ENCODE measurements at places on chromosomes 1 and 21.
A peak's percentile ranks its signal among the peaks of the same experiment; 100 is the strongest.

DNA sequence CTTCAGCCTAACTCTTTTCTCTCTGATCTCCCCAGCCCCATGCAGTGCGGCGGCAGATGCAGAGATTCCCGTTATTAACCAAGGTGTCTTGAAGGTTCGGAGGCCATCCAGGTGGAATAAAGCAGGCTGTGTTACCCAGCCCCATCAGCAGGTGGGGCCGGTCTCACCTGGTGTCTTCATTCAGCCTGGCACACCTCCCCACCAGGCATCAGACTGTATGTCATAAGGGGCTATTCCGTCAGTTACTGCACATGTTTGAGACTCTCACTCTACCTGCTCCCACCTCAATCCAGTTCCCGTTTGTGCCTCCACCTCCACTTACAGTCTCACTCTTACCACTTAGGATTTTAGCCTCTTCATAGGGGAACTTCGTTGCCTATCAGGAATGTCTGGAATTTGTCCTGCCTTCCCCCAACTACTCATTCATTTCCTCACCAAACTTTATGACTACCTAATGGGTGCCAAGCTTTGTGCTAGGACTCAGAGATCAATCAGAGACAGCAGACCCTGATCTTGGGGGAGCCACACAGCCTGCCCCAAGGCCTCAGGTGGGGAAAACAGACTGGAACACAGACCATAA is 170.2 kb downstream of the PLPP3 start:
- H3K4me3 ChIP-seq: no peak overlapping the region
- no peaks in the 10 kb centered on the region for H3K36me3 ChIP-seq
- no peak overlapping the region for H3K27ac ChIP-seq
- no peaks in the 10 kb centered on the region for H3K27me3 ChIP-seq
- peaks cover 3% of the 10 kb centered on the region for H3K4me1 ChIP-seq
- no peak for DNase-seq

- no peak overlapping the region for H3K27ac ChIP-seq
- no peak overlapping the region for H3K4me3 ChIP-seq
- H3K36me3 ChIP-seq: no peaks in the 10 kb centered on the region
- DNase-seq: no peak
These were observed 71.2 kb upstream of the HMGB4 start for GRCh38 chr1:33792651-33793050.

DNA sequence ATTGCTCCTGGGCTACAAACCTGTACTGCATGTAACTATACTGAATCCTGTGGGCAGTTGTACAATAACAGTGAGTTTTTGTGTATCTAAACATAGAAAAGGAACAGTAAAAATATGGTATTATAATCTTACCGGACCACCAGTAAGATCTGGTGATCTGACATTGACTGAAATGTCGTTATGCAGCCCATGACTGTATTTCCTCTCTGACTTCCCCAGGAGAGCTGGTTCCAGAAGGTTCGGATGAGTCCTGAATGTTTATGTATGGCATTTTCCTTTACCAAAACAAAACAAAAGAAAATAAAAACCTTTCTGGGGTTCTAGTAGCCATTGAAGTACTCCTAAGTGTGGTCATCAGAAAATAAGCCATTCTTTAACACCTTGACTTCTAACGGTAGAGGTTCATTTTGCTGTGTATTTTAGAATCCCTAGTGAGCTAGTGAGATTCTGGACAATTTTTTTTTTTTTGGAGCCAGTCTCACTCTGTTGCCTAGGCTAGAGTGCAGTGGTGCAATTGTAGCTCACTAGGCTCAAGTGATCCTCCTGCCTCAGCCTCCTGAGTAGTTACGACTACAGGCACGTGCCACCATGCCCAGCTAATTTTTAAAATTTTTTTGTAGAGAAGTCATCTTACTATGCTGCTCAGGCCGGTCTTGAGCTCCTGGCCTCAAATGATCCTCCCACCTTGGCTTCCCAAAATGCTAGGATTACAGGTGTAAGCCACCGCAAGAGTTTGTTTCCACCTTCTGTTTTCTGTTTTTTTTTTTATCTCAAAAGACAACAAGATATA is 27.7 kb downstream of the UBE4B start:
- H3K27me3 ChIP-seq: no peaks in the 10 kb centered on the region
- H3K4me1 ChIP-seq: peaks cover 16% of the 10 kb centered on the region
- DNase-seq: no peak
- no peak overlapping the region for H3K27ac ChIP-seq
- H3K4me3 ChIP-seq: no peak overlapping the region

DNA sequence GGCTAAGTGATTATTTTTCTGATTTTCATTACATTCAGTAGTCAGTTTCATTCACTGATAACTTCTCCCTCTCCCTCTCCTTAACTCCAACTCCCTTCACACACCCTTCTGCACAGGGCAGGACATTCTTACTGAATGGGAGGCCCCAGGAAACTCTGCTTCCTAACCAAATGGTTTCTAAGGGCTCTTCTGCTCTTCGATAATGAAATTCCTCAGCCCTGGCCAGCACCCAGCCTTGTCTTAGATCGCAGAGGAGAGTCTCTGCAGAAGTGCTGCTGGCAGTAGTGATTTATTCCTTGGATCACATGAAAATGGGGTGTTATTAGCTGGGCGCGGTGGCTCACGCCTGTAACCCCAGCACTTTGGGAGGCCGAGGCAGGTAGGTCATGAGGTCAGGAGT is 16.4 kb downstream of the PLEKHM2 start:
- peaks cover 20% of the 10 kb centered on the region for H3K4me1 ChIP-seq
- peak; percentile 69 for DNase-seq
- no peak overlapping the region for H3K4me3 ChIP-seq

GRCh38 chr1:168583571-168583970 is 7.2 kb downstream of the XCL1 start:
- no peaks in the 10 kb centered on the region for H3K27me3 ChIP-seq
- no peaks in the 10 kb centered on the region for H3K36me3 ChIP-seq
- no peak for DNase-seq
- no peak overlapping the region for H3K4me3 ChIP-seq
- H3K27ac ChIP-seq: no peak overlapping the region
- no peaks in the 10 kb centered on the region for H3K4me1 ChIP-seq

DNA sequence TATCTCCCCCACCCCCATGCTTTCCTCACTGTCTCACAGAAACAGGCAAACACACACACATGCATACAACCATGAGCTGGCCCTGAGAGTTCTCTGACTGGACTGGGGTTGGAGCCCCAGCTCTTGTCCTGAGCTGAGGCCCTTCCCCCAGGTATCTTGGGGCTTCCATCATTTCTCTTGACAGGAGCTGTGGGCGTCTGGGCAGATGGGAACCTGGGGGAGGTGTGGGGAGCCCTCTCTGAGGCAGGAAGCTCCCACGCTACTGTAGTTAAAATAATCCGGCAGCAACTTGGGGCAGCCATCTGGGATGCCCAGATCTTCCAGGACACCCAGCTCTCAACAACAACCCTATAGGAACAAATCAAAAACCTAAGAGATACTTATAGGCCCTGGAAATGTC is 2.7 kb upstream of the KIF21B start:
- no peak overlapping the region for H3K27ac ChIP-seq
- no peaks in the 10 kb centered on the region for H3K27me3 ChIP-seq
- H3K36me3 ChIP-seq: no peaks in the 10 kb centered on the region
- H3K4me3 ChIP-seq: no peak overlapping the region
- DNase-seq: no peak
- H3K4me1 ChIP-seq: peaks cover 81% of the 10 kb centered on the region

DNA sequence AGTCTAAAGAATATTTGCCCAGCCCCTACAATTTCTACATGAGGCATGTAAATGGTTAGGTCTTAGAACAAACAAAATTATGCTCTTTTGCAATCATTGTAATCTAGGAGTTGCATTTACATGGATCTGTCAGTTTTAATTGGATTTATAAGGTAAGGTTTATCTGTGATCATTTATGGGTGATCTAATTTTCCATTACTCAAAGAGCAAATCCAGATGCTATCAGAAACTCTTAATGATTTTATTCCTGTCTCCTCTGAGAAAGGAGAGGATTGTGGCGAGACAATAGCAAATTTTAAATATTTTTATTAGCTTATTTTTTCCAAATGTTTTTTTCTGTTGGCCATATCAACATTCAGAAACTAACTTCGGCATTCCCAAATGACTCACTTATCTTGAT is 14.2 kb upstream of the NEGR1 start:
- H3K4me3 ChIP-seq: no peak overlapping the region
- H3K36me3 ChIP-seq: no peaks in the 10 kb centered on the region
- H3K4me1 ChIP-seq: no peaks in the 10 kb centered on the region
- no peak for DNase-seq
- H3K27ac ChIP-seq: no peak overlapping the region
- H3K27me3 ChIP-seq: no peaks in the 10 kb centered on the region

DNA sequence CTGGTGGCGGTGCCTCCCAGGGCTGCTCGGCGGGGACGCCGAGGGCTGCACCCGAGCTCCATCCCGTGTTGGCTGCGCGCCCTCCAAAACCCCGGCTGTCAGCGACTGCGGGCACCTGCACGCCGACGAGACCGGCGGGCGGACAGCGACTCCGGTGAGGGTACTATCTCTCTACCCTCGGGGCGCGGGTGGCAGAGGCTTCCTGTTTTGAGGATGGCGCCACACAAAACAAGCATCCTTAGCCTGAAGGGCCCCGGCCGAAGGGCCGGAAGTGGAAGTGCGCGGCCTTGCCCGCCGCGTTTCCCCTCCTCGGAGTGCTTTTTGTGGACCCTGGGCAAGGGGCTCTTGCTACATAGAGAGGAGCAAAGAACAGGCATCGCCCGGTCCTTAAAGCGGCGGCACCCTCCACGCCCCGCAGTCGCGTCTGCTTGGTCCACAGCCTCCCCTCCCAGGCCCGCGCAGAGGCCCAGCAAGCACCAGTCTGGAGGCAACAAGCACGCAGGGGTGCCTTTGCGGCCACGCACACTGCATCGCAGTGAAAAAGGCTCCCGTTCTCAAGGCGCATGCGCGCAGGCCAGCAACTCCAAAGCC is 561 bp upstream of the COQ8A start:
- peak overlapping the region; percentile 75 for H3K4me3 ChIP-seq
- peak overlapping the region; percentile 97 for H3K27ac ChIP-seq
- no peaks in the 10 kb centered on the region for H3K27me3 ChIP-seq
- no peak for DNase-seq

DNA sequence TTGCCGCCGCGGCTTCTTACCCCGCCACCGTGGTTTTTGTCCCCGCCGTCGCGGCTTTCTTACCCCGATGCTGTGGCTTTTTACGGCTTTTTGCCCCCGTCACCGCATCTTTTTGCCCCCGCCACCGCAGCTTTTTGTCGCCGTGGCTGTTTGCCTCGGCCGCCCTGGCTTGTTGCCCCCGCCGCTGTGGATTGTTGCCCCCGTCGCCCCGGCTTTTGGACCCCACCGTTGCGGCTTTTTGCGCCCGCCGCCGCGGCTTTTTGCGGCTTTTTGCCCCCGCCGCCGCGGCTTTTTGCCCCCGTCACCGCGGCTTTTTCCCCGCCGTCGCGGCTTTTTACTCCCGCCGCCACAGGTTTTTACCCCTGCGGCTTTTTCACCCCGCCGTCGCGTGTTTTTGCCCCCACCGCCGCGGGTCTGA is 3934.3 kb downstream of the SRGAP2C start:
- H3K4me3 ChIP-seq: no peak overlapping the region
- H3K36me3 ChIP-seq: no peaks in the 10 kb centered on the region
- no peak overlapping the region for H3K27ac ChIP-seq
- no peaks in the 10 kb centered on the region for H3K4me1 ChIP-seq

DNA sequence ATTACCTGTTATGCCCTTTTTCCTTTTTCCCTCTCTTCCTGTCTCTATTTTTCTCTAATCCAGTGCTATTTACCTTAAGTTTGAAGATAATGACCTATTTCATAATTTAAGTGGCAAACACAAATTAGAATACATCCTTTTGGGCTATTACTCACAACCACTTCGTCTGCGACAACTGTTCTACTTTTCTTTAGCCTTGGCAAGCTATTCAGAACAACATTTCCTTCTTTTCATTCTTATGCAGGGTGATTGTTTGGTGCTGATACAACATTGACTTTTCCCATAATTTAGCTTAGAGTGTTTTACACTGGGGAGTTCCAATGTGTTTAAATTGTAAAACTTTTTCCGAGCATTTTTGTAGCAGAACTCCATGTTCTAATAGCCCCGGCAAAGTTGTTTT is 86.6 kb upstream of the S1PR1 start:
- no peaks in the 10 kb centered on the region for H3K27me3 ChIP-seq
- H3K27ac ChIP-seq: no peak overlapping the region
- no peak for DNase-seq
- H3K4me1 ChIP-seq: peaks cover 40% of the 10 kb centered on the region

GRCh38 chr1:29912425-29912824 is 676.1 kb downstream of the PTPRU start:
- DNase-seq: peak; percentile 38
- H3K27me3 ChIP-seq: no peaks in the 10 kb centered on the region
- no peaks in the 10 kb centered on the region for H3K4me1 ChIP-seq
- no peak overlapping the region for H3K27ac ChIP-seq

GRCh38 chr1:241611063-241611462 is 29.1 kb downstream of the CHML start:
- no peak overlapping the region for H3K4me3 ChIP-seq
- no peaks in the 10 kb centered on the region for H3K36me3 ChIP-seq
- no peak overlapping the region for H3K27ac ChIP-seq
- peak; percentile 79 for DNase-seq
- H3K27me3 ChIP-seq: no peaks in the 10 kb centered on the region

- no peak overlapping the region for H3K27ac ChIP-seq
- no peaks in the 10 kb centered on the region for H3K36me3 ChIP-seq
- no peaks in the 10 kb centered on the region for H3K4me1 ChIP-seq
These were observed 34.2 kb downstream of the LMO4 start for GRCh38 chr1:87362834-87363426.

DNA sequence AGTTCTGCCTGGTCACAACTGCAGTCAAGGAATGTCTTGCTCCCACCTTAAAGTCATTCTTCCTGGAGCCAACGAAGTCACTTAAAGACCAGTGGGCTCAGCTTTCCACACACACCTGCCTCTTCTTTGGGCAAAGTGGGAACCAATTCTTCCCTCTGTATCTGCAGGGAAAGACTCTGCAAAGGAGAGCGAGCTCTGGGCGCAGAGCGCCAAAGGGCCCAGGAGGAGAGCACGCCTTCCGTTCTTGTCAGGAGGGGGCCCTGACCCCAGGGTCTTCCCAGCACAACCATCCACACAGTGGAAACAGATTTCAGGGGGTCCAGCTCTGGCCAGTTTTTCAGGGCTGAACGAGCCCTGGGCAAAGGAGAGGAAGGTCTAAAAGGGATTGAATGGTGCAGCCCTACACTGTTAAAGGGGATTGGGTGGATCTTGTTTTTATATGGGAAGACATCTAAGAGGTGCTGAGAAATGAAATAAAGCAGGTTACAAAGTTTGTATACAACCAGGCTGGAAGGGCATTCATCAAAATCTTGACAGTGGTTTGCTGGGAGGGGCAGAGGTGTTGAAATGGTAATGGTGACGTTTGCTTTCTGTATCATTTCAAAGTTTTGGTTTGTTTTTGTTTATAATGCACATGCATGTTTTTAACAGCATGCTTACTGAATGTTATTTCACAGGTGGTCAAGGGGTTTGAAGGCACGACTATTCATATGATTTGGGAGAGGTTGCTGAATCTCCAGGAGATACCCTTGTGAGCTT is 6.8 kb upstream of the OLIG2 start:
- no peak for DNase-seq
- H3K36me3 ChIP-seq: no peaks in the 10 kb centered on the region
